ENCODE measurements at places on chromosomes 4 and X.

- DNase-seq, result no peak
These were observed 213.8 kb upstream of the LDB2 start for GRCh38 chr4:17112292-17112659.

GRCh38 chr4:138967313-138967712 is 48.3 kb upstream of the NOCT start:
- no peak for DNase-seq

- DNase-seq, result no peak
These were observed 681.9 kb upstream of the BOD1L1 start for GRCh38 chr4:14309431-14309830.

DNA sequence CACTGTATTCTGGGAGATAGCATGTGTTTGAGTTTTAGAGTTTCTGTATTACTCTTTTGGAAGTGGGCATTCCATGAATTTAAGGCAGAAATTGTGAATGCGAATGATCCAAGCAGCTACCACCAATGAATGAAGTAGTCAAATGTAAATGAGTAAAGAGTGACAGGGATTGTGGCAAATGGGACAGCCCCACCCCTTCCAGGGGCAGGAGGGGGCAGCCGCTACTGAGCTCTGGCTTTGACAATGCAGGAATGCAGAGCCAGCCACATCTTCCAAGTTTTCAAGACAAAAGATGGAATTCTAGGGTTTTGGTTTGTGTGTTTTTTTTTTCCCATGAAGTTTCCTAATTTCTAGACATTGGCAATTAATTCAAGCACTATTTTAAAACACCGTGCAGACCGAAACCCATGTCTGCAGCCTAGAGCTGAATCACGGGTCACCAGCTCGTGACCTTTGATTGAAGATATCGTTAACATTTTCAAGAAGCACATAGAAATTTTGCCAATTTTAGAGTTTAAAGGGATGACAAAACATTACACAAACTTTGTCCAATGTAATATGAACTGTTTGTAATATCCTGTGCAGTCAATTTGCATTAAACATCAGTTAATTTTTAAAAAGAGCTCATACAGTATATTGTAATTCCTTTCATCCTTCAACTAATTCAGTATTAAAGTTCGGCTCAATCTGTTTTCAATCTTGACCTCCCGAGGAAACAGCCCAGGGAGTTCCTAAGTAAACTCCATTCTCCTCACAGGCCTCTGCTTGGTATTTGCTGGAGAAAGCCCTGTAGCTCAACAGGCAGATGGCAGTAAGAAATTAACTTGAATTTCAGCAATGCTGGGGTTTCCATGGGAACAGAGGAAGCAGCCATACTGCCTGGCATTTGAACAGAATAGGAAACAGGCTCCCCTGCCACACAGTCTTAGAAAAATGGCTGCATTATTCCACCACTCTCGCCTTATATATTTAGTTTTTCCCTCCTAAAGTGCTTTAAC is 83.4 kb downstream of the UCHL1 start:
- no peak for DNase-seq

All from T-helper 1 cell (primary cell).